ENCODE measurements at places on chromosomes 3 and 15.

GRCh38 chr3:43477600-43477999 is 144.2 kb downstream of the ANO10 start:
- peak; percentile 69 for DNase-seq

GRCh38 chr15:48392356-48392755 is 61.1 kb downstream of the DUT start:
- DNase-seq: no peak

DNA sequence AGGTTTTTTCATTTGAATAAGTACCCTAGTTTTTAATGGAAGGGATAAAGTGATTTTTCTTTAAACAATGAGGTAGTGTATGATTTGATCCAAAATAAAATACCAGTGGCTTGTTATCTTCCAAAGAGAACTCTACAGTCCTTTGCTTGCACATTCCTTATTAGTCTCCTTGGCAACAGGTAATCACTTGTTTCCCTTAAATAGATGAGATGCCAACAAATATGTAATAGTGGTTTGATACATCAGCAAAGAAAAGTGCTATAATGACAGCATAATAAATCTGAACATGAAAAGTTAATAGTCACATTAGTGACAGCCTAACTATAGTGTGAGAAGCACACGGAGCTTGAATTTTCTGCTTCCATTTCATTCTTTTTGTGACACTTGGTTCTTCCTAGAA is 360.2 kb downstream of the ZNF385D start:
- no peak for DNase-seq

DNA sequence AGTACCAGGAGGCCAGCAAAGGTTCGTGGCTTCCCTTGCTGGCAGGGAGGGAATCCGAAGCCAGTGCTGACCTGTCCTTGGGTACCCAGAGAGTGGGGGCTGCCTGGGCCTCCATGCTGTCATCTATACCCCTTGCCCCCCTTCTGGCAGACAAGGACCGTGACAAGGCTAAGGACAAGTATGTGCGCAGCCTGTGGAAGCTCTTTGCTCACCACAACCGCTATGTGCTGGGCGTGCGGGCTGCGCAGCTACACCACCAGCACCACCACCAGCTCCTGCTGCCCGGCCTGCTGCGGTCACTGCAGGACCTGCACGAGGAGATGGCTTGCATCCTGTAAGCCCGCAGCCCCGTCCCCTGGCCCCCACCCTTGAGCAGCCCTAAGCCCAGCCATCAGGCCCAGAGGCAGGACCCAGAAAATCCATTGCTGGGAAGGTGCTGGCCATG is 2.8 kb downstream of the FES start:
- no peak for DNase-seq

GRCh38 chr3:182621435-182622240 is 171.7 kb upstream of the ATP11B start:
- DNase-seq: no peak

DNA sequence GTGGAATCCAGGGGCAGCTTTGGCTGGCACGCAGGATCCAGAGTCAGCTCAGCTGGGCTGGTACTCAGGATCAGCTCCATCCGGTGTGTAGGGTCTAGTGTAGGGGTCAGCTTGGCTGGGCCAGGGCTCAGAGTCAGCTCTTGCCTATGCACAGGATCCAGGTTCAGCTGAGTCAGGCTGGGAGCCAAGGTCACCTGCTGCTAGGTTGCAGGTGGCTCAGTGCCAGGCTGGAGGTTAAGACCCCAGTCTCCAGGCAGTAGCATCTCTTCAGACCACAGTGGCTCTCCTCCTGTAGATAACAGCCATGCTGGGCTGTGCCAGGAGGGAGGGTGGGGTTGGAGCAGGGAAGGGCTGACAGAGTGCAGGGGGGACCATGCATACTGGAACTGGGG is 1.8 kb downstream of the HYAL3 start:
- DNase-seq: no peak

- no peak for DNase-seq
Observed at GRCh38 chr3:126412841-126413692, 18.4 kb downstream of the CFAP100 start.

- no peak for DNase-seq
Observed at GRCh38 chr15:89576417-89576773, 1.1 kb downstream of the TICRR start.

- DNase-seq: no peak
Observed at GRCh38 chr3:112555535-112556170, 6.1 kb downstream of the ATG3 start.

GRCh38 chr15:78751602-78751979 is 59.7 kb downstream of the ADAMTS7 start:
- no peak for DNase-seq

DNA sequence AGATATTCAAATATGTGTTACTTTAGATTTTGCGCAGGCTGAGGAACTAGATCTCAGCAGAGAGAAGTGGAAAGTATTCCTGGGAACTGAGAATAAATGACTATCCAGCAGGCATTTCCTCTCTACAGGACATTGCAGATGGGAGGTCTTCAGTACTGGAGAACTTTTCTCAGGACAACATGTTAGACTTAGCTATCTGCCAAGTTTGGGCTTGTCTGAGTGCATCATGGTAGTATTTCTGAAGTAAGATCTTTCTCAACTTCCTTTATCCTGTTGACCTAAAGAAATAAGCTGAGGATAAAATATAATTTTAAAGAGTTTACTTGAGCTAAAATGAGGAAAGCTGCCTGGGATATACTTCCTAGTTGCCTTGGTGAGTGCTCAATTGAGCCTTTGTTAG is 167.9 kb upstream of the BCHE start:
- DNase-seq: no peak

GRCh38 chr15:74311734-74312444 is 55.6 kb downstream of the CYP11A1 start:
- no peak for DNase-seq

DNA sequence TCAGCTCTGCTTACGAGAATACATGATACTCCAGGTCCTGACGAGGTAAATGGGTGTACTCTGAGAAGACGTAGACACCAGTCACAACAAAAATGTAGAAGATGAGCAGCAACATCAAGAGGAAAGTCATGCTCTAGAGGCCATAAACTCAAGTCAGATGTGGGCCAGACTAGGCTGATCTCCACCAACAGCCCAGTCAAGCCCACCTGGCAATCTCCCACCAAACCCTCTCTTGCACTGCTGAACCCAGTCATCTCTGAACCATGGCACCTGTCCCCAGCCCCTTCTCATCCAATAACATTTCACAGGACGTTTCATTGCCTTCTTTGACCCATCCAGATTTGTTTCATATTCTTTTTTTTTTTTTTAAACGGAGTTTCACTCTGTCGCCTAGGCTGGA is 10.8 kb upstream of the PDIA3 start:
- DNase-seq: no peak

GRCh38 chr3:88209356-88209755 is 59.6 kb downstream of the C3orf38 start:
- no peak for DNase-seq

- no peak for DNase-seq
Observed at GRCh38 chr3:43838877-43839276, 148.1 kb downstream of the ABHD5 start.

DNA sequence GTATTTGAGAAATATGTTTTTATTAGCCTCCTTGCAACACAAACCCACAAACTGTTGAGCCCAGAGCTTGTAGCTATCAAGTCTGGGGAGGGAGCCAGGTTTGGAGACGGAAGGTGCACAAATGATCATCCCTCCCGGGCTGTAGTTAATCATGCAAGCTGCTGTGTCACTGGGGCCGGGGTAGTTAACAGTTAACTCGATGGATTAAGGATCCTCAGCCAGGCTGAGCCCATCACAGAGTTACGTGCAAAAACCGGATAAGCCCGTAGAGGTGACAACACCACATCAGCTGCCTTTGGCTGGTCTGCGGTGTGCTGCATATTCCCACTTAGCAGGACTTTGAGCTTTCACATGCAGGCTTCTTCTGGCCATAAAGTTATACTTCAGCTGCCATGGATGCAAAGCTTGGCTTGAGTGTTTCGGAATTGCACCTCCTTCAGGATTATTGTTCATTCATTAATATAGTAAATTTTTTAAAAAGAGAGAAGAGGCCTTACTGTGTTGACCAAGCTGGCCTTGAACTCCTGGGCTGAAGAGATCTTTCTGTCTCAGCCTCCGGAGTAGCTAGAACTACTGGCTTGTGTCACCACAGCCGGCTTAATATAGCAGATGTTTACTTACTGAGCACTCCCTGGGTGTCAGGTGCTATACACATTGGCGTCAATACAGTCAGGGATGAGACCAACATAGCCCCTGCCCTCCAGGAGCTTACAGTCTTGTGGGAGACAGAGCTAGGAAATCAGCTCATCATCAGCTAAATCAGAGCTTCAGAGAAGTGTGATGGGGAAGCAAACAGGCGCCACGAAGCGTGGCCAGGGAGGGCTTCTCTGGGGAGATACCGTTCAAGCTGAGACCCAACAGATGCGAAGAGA is 226.8 kb upstream of the BHLHE40 start:
- DNase-seq: no peak

DNA sequence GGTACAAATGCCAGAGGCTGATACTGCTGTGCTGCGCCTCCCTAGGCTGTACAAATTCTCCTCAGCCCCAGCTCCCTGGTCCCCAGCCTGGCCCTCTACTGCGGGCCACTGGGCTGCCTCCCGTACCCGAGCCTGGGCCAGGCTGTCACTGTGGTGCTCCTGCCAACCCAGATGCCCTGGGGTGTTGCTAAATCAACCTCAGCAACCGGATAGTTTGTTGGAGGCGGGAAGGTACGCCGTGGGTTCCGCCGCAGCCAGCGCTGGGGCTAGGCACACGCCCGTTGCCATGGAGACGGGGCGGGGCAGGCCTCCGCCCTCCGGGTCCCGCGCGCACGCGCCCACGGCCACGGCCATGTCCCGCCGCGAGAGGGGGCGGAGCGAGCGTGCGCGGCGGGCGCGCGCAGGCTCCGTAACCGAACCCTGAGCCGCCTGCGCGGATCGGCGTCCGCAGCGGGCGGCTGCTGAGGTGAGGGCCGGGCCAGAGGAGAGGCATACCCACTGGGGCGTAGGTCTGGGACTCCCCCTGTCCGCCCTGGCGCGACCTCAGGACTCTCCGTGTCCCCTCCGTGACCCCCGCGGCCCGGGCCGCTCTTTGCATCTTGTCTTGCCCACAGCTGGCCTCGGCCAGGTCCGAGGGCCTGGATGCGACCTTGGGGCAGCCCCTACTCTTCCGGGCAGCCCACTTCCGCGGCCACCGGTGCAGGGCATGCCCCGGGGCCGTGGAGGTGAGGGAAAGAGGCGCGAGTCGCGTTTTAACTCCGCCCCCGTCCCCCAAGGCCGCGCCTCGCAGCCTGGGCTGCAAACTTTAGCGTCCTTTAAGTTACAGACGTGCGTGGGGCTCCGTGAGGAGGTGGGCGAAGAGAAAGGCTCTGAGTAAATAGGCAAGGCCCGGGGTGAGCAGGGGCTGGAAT is at the start of gene TEX264:
Gene TEX264, plus strand, starts transcription at position 430 of the 911 bp plus-strand sequence. CDS start 3,053 bp downstream, outside the sequence.
- DNase-seq: peak; percentile 100

- no peak for DNase-seq
Observed at GRCh38 chr15:63969652-63970421, 76.4 kb downstream of the DAPK2 start.

- DNase-seq: no peak
Observed at GRCh38 chr15:37981775-37982174, 47.3 kb downstream of the TMCO5A start.

DNA sequence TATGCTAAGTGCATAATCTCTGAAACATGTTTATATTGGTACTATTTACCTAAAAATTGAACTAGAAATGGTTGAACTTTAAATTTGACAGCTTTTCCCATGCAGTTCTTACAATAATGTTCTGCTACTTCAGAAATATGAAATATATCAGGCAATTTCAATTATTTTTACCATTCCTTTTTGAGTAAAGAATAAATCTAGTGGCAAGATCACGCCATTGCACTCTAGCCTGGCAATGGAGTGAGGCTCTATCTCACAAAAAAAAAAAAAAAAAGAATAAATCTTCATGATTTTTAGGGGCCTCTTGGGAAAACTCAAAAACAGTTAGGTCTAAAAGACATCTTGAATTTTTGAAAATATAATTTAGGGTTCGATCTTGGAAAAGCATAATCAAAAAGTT is 10.6 kb upstream of the DNAAF4 start:
- no peak for DNase-seq

- DNase-seq: no peak
Observed at GRCh38 chr3:168424059-168424734, 328.5 kb upstream of the GOLIM4 start.

DNA sequence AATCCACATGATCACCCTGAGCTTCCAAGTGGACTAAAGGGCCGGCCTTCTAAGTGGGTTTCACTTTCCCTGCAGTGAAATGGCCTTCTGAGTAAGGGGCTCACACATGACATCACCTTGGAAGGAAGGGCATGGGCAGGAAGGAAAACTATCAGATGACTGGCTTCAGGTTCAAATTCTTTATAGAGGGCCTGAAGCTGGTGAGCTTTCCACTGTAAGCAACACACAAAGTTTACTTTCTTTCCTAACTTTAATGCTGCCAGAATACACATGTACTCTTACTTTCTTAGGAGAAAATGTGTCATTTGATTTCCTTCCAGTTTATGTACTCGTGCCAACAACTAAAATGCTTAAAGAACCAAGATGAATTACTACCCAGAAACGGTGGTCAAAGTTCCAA is 475.6 kb downstream of the FOXP1 start:
- no peak for DNase-seq

GRCh38 chr3:13621381-13622221 is 72.7 kb downstream of the FBLN2 start:
- peak; percentile 76 for DNase-seq

DNA sequence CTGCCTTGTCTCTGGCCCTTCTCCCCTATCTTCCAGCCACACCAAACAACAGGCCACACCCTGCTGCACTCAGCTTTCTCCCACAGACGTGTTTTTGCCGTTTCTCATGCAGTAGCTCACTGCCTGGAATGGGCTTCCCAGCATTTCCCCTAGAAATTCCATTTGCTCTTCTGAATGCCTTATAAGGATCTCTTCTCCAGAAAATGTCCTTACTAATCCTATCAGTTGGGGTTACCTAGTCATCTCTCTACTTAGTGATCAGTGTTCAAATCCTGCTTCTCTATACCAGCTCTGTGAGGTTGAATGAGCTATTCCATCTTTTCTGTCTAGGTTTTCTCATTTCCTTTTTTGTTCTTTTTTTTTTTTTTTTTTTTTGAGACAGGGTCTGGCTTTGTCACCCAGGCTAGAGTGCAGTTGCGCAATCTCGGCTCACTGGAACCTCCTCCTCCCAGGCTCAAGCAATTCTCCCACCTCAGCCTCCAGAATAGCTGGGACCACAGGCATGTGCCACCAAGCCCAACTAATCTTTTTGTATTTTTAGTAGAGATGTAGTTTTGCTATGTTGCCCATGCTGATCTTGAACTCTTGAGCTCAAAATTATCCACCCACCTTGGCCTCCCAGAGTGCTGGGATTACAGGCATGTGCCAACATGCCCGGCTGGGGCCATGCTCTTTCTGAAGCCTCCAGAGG is 98.2 kb upstream of the CHD2 start:
- DNase-seq: no peak

DNA sequence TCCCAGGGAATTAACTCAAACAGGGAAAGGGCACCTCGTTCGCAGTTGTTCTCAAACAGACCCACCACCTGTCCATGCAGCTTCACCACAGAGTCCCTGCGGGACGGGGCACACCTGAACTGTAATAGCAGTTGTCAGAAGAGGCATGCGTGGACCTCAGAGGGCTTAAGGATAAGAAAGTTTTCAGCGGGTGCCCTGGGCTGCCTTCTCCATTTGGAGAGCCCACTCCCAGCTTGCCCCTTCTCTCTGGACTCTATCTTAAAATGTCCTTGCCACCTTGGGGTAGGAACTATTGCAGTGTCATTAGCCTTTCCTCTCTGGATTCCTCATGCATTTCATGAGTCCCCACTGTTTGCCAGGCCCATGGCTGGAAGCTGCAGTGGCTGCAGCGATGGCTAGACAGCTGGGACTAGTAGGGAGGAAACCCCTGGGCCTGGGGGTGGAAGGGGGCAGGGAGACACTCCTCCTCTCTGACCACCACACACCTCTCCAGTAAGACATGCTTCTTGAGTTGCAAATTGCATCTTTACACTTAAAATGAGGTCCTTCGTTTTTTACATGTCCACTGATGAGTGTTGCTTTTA is 33.5 kb downstream of the PDIA5 start:
- DNase-seq: no peak

All from natural killer cell (primary cell).